ENCODE measurements at places on chromosomes 13 and 19. TPM values are rescaled to one million over a fixed set of nuclear protein-coding genes. Genes with fewer than 3 reads are reported as not detected.

The LGALS7B gene
- not detected for total RNA-seq

DNA sequence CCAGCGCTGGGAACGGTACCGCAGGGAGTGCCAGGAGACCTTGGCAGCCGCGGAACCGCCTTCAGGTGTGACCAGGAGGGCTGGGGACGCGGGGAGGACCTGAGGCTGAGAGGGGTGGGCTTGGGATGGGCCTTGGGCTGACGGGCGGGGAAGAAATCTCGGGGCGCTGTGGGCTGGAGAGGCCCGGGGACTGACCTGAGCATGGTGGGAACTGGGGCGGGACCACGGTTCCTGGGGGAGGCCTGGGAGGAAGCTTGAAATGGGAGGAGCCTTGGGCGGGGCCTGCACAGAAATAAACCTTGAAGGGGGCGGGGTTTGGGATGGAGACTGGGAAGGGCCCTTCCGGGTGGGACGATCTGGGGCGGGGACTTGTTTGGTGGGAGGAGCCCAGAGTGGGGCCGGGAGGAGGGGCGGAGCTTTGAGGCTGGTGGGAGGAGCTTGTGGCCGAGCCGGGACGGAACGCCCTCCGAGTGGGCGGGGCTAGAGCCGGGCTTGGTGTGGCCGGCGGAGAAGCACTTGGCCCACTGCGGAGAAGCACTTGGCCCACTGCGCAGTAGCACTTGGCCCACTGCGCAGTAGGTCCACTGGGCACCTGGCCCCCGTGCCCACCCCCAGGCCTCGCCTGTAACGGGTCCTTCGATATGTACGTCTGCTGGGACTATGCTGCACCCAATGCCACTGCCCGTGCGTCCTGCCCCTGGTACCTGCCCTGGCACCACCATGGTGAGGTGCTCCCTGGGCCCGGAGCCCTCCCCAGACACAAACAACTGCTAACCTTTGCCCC, 2.8 kb downstream of the GIPR start:
- DNase-seq = peak; percentile 89
- no peak overlapping the region for H3K27ac ChIP-seq
- H3K4me1 ChIP-seq = peaks cover 24% of the 10 kb centered on the region
- peaks cover 18% of the 10 kb centered on the region for H3K27me3 ChIP-seq
- no peaks in the 10 kb centered on the region for H3K36me3 ChIP-seq

GRCh38 chr19:35596366-35596999, 10.5 kb downstream of the PMIS2 start:
- H3K4me1 ChIP-seq = peaks cover 4% of the 10 kb centered on the region
- H3K4me3 ChIP-seq = no peak overlapping the region
- peak overlapping the region; percentile 5 for H3K27ac ChIP-seq
- peaks cover 11% of the 10 kb centered on the region for H3K27me3 ChIP-seq
- H3K36me3 ChIP-seq = no peaks in the 10 kb centered on the region

The EIF3K gene
- 297 TPM for total RNA-seq

GRCh38 chr13:49654011-49654410, 25.7 kb downstream of the ARL11 start:
- H3K27ac ChIP-seq = no peak overlapping the region
- peaks cover 9% of the 10 kb centered on the region for H3K36me3 ChIP-seq
- H3K4me1 ChIP-seq = no peaks in the 10 kb centered on the region

The ACP7 gene
- not detected for total RNA-seq

DNA sequence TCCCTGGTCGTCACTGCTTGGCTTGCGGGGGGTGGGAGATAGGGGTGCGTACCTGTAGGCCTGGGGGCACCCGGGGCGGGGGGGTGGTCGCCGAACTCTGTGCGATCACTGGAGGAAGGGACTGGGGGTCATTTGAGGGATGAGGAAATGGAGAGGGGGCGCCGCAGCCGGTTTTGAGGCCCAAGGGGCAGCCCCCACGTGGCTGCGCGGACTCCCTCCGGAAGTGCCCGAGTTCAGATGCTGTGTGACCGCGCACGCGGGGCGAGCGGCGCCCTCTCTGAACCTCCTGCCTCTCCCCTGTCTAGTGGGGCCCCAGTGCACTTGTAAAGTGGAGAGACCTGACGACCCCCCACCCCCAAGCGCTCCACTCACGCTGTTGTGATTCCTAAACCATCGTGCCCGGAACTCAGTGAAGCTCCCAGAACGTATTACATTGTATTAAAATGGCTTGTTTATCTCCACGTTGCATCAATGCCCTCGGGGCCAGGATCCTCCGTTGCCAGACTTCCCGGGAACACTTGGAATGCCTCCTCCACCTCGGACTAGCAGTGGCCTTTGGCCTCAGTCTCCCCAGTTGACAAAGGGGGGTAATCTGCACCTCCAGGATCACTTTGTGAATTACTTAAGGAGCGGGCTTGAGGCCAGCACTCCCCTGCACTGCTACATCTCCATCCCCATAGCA, 3.0 kb upstream of the NANOS3 start:
- DNase-seq = no peak
- H3K36me3 ChIP-seq = no peaks in the 10 kb centered on the region

- peaks cover 11% of the 10 kb centered on the region for H3K36me3 ChIP-seq
- peak overlapping the region; percentile 95 for H3K27ac ChIP-seq
- DNase-seq = peak; percentile 69
Measured at GRCh38 chr13:46341112-46341711, 45.8 kb downstream of the RUBCNL start.

The AMER2 gene
- total RNA-seq = not detected

- peaks cover 24% of the 10 kb centered on the region for H3K36me3 ChIP-seq
- no peak for DNase-seq
- H3K4me1 ChIP-seq = peaks cover 7% of the 10 kb centered on the region
- H3K4me3 ChIP-seq = no peak overlapping the region
- H3K27me3 ChIP-seq = no peaks in the 10 kb centered on the region
Measured at GRCh38 chr13:45276913-45277312, 64.1 kb downstream of the TPT1 start.

GRCh38 chr13:23466144-23467002, 32.9 kb upstream of the SACS start:
- H3K27me3 ChIP-seq = peaks cover 5% of the 10 kb centered on the region
- H3K36me3 ChIP-seq = no peaks in the 10 kb centered on the region
- no peak overlapping the region for H3K27ac ChIP-seq
- H3K4me3 ChIP-seq = peak overlapping the region; percentile 54
- DNase-seq = peak; percentile 78
- peaks cover 12% of the 10 kb centered on the region for H3K4me1 ChIP-seq

GRCh38 chr19:49690079-49690655, 749 bp upstream of the CPT1C start:
- H3K27me3 ChIP-seq = peaks cover 16% of the 10 kb centered on the region
- peak overlapping the region; percentile 62 for H3K4me3 ChIP-seq
- no peak overlapping the region for H3K27ac ChIP-seq
- peaks cover 24% of the 10 kb centered on the region for H3K36me3 ChIP-seq
- peaks cover 23% of the 10 kb centered on the region for H3K4me1 ChIP-seq

The CILP2 gene
- 0.19 TPM for total RNA-seq

- no peak overlapping the region for H3K4me3 ChIP-seq
- H3K36me3 ChIP-seq = peaks cover 22% of the 10 kb centered on the region
- H3K27me3 ChIP-seq = no peaks in the 10 kb centered on the region
- H3K27ac ChIP-seq = no peak overlapping the region
Measured at GRCh38 chr13:41085961-41086585, 24.8 kb downstream of the WBP4 start.

Measured in activated CD4-positive, alpha-beta T cell treated with anti-CD3 and anti-CD28 coated beads for 36 hours (primary cell).